ENCODE measurements at places on chromosomes 2 and 18.

- DNase-seq: no peak
Observed at GRCh38 chr2:132665401-132666140, 4.4 kb downstream of the LYPD1 start.

DNA sequence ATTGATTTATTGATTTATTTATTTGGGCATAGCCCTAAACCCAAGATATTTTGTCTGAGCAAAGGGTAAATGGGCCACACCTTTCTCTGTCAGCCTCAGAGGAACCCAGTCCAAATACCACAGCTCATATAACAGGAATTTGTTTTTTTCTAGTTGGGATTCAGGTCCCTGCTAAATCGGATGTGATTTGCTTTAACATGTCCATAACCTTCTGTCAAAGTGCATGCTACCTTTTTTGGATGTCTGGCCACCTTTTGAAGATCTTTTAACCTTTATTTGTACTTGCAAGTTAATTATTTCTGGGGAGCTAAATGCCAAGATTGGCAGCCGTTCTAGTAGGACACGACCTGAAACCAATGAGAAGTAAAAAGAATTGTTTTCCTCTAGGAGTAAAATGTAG, 303.2 kb upstream of the UBE2E3 start:
- DNase-seq: no peak

- DNase-seq: no peak
Observed at GRCh38 chr18:12882453-12883371, 1.3 kb downstream of the PTPN2 start.

- no peak for DNase-seq
Observed at GRCh38 chr2:199202964-199203363, 254.8 kb downstream of the SATB2 start.

DNA sequence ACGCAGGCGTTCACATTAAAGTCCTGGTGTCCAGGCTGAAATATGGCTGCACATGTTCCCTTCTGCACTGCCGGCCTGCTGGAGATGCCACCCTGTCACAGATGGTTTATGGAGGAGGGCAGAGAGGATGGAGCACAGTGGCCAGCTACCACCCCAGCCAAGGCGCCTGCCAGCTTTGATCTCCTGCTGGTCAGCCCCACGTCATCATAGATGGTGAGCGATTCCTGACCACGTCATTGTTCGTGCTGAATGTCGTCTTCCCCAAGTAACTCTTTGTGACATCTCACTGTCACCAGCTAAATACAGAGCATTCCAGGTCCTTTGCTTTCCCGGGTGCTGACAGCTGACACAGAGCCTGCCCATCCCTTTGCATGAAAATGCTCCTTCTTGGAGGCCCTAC, 248.3 kb downstream of the TTC32 start:
- no peak for DNase-seq

- DNase-seq: no peak
Observed at GRCh38 chr2:152603166-152603565, 114.1 kb downstream of the PRPF40A start.

GRCh38 chr18:79513381-79514081, 117.8 kb downstream of the NFATC1 start:
- no peak for DNase-seq

- no peak for DNase-seq
Observed at GRCh38 chr2:111138839-111139238, 18.1 kb downstream of the BCL2L11 start.

- DNase-seq: no peak
Observed at GRCh38 chr2:12796657-12797056, 79.9 kb downstream of the TRIB2 start.

Data from stimulated activated CD8-positive, alpha-beta memory T cell treated with anti-CD3 and anti-CD28 coated beads, Interleukin-15, amount 100 ng/mL, for 4 hours (primary cell).